ENCODE measurements at places on chromosomes 6 and 20.
A peak's percentile ranks its signal among the peaks of the same experiment; 100 is the strongest.

DNA sequence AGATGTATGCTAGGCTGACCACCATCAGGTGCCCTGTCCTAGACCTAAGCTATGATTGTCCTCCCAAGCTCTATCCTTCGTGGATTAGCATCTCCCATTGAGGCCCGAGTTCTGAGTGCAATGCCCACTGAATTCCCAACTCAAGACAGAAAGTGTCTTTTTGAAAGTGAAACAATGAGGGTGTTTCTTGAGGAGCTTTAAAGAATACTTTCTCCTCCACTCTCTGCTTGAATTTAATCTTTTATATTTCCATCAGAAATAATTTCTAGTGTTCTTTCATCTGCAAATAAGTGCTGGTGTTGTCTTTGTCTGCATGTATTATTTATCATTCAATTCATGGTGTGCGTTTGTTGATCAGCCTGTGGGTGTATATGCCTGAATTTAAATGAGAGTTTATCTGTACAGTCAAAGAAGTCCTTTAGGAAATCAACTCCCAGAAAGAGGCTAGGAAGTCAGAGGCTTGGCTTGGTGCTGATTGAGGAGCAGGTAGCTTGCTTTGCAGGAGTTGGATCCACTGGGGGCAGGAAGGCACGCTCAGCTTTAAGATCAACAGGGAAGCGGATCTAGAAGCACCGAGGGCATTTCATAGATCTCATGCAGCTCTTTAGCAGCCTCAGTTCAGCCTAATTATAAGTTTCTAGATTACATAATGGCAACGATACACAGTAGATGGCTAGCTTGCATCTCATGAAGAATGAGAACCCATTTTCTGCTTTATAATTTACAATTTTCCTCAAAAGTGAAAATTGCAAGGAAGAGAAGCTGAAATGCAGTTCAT, 36.0 kb upstream of the CCN6 start:
- no peak for DNase-seq

DNA sequence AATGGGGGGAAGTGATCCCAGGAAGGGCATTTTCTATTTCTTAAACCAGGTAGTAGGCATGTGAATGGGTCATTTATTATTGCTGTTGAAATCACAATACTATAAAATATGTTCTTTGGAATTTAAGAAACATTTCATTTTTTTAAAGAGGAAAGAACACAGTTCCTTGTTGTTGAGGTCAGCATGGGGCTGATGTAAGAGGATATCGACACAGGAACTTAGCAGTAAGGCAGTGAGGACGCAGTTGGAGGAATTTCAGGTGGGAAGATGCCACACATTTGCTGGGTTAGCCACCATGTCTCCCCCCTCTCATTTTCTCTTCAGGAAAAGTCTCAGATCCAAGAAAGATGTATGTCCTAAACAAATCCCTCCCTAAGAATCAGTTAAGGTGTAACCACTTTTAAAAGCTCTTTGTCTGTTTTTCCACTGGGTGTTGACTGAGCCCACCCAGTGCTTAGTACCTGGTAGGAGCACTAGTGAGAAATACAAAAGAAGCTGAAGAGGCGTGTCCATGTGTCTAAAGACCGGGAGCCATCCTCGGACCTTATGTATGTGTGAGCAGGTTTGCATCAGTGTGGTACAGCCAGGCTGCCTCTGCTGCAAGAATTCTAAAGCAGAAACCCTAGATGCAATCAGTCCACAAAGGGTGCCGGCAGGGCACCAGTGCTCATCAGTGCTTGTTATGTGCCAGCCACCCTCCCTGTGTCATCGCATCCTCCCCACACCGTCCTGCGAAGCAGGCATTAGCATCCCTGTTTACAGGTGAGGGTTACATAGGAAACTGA, 98.9 kb downstream of the TCP11 start:
- DNase-seq = no peak

GRCh38 chr6:14542670-14543366, 425.2 kb downstream of the CD83 start:
- DNase-seq = peak; percentile 26

DNA sequence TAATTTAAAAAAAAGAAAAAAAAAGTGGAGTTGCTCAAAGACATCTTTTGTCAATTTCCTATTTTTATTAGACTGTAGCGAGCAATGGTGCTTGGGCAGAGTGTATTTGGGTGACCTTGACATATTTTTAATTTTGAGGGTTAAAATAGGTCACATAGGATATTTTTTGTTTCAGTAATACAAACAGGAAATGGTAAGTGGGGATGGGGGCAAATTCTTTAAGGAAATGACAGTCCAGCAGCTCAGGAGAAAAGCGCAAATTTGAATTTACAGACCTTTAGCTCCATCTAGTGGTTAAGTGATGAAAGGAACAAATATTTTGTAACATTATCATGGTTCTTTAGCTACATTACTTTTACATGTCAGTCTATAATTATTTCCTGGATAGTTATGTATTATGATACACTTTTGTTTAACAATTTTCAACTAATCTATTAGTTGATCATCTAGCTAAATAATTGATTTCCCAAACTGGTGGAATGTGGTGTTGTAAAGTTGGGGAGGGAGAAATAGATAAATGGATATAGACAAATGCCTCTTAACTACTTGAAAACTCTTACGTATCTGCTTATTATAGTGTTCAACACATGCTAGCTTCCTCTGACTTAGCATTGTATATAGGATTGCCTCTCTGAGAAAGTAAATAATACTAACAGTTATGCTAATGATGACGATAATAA, 10.0 kb downstream of the CITED2 start:
- peak; percentile 28 for DNase-seq

DNA sequence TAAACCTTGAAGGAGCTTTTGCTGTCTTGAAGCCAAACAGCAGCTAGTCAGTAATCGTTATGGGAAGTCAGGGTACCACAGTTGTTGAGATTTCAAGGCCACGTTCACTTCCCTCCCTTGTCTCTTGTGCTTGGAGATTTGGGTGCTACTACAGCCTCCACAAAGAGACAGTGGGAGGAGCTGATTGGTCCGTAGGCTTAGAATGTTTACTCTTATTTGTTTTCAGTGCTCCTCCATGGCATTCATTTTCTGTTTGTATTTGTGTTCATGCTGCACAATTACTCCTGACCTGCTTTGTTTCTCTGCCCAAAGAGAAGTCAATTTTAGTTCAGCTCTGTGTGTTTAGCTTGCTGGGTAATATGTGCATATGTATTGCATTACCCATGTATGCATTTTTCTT, 147.7 kb downstream of the PRL start:
- DNase-seq = no peak

GRCh38 chr6:129276461-129276860, 393.5 kb downstream of the LAMA2 start:
- DNase-seq = no peak

DNA sequence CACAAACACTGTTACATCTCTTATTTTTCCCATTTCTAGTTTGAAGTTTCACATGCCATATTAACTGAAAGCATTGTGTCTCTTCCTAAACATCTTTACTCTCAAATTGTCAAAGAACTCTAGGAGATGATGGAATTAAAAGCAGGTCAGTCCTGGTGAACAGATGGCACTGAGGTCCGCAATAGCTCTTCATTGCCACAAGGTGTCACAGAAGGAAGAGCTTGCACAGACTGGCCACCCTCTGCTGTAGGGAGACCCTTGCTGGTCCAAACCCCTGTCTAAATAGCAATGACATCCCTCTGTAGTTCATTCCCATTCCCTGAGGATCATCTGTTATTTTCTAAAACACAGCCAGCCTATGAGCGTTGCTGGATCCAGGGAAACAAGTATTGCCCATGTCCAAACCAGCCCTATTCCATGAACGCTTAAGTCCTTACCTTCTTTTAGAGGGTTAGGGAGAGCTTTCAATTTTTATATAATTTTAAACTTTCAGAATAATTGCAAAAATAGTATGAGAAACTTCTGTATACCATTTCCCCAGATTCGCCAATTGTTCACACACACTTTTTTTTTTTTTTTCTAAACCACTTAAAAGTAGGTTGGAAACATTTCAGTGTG, 10.1 kb upstream of the HDAC2 start:
- DNase-seq = no peak

GRCh38 chr20:32522776-32523612, 62.1 kb downstream of the NOL4L start:
- no peak for DNase-seq

DNA sequence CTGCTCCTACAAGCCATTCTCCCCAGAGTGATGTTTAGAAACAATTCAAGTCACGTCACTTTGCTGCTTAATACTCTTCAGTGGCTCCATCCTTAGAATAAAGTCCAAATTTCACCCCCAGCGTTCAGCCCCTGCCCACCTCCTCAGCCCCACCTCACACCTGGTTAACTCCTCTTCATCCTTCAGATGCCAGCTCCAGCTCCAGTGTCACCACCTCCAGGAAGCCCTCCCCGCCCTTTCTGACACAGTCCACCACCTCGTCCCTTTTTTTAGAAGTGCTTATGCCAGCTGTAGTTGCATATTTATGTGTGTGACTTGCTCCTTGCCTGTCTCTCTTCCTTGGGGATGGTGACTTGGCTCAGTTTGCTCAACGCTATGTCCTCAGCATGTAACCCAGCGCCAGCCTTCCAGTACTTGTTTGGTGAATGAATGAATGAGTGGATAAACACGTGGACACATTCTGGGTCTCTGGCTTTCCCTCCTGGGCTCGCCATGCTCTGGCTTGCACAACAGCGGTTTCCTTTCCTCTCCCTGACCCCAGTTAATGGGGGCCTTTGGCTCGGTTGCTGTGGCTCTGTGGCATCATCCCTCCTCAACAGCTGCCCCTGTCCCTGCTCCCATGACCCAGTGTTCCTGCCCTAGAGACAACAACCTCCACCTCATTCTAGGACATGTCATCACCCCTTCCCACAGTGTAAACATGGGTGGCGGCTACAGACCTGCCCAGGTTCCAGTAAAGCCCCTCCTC, 3.7 kb upstream of the IP6K3 start:
- DNase-seq = no peak

DNA sequence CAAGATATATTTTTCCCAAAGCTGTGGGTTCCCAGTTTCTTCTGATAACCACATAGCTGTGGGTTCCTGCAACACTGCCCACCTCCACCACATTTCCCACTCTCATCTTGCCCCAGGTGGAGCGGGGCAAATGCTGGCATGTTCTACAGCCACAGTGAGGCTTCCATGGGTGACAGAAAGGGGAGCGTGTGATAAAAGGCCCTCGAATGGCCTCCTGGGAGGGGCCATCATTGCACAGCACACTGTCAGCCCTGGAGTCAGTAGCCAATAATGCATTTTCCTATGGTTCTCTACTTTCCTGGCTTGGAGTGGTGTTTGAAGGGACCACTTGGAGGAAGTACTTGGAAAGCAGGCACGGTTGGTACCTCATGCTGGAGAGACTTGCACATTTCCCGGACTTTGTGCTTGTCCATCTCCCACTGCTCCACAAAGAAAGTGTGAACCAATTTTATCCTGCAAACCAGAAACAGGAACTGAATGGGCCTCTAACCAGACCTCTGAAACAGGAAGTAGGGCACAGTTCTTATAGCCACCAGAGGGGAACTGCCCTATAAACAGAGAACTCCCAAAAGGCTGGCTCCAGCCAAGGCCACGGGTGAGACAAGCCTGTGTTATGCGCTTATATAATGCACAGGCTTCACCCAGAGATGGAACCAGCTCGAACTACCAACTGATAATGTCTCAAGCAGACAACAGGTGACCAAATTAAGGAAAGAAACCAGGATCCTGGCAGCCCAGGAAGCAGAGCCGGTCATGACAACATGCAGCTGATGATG, 8.6 kb downstream of the MAP3K5 start:
- DNase-seq = no peak

DNA sequence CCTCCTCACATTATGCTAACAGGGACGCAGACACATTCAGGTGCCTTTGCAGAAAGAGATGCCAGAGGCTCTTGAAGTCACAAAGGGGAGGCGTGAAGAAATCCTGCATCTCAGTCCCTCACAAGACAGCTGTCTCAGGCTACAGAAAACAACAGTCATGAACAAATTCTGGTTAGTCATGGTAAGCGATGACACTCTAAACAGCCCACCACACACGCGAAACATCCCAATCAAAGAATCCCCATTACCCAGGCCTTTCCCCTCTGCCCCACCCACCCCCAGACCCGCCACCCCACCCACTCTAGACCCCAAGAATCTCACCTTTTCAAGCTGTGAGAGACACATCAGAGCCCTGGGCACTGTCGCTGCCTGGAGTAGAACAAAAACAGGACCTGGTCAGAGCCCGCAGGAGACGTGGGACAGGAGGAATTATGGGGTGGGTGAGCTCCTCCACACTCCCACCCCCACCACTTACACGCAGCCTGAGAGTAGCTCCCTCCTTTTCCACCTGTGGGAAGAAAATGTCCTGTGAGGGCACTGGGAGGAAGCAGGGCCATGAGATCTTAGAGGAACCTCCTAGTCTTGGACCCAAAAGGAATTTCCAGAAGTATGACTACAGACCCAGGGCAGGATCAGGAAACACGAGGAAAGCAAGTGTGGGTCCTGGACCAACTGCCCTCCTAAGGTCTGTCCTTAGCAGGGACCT, 2.7 kb downstream of the HLA-B start:
- no peak for DNase-seq

- no peak for DNase-seq
Observed at GRCh38 chr20:43870484-43870883, 44.2 kb upstream of the TOX2 start.

DNA sequence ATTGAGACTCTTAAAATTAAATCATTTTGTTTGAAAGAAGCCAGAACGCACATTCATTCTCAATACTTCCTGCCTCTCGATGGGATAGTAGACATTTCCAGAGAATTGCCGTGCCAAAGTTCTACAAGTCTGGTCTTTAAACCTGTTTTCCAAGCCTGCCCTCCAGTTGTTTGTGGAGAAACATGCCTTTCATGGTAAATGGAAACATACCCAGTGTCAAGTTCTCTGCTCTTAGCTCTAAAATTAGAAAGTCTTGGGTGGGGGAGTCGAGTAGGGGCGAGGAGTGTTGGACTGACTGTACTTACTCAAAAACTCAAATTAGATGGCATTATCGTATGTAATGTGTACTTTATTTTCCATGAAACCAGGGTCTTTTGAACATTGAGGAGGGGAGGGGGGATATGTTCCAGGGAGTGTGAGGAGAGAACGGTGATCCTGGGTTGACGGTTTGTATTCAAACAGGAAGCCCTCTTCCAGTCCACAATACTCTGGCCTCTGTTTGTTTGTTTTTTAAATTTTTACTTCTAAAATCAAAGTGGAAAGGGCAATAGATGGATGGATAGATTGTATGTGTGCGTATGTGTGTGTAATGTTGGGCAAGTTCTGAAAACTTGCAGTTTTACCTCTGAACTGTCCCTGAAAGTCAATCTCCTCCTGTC, 106.8 kb upstream of the ARMC2 start:
- DNase-seq = no peak

DNA sequence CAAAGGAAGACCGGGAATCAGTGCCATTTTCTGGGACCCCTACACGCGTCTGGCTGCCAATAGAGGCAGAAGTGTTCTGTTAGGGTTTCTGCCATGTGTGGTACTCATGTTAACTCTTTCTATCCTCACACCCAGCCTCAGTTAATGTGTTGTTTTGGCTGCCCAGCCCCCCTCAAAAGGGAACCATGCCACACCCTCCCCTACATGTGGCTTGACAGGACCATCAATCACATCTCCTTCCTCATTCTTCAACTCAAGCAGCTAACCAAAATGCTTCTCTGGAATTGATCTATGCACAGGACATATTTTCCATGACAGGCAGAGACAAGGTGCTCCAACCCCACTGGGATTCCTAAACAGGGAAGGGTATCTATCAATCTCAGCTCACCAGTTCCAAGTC, 22.0 kb downstream of the AHCY start:
- DNase-seq = no peak

GRCh38 chr20:24098886-24099285, 110.3 kb upstream of the GGTLC1 start:
- DNase-seq = no peak

GRCh38 chr6:111406200-111406721, 76.8 kb downstream of the REV3L start:
- DNase-seq = no peak
